ENCODE measurements at places on chromosomes 7 and 10.
A peak's percentile ranks its signal among the peaks of the same experiment; 100 is the strongest.

GRCh38 chr10:69451784-69452251 lies 553 bp downstream of the TSPAN15 start:
- H3K36me3 ChIP-seq, result no peaks in the 10 kb centered on the region
- H3K4me3 ChIP-seq, result peak overlapping the region; percentile 59
- H3K27ac ChIP-seq, result no peak overlapping the region
- H3K27me3 ChIP-seq, result peaks cover 26% of the 10 kb centered on the region
- H3K4me1 ChIP-seq, result peaks cover 5% of the 10 kb centered on the region

GRCh38 chr7:31052841-31053601 lies 913 bp downstream of the ADCYAP1R1 start:
- peaks cover 1% of the 10 kb centered on the region for H3K4me1 ChIP-seq
- H3K27ac ChIP-seq, result no peak overlapping the region
- peaks cover 20% of the 10 kb centered on the region for H3K27me3 ChIP-seq
- no peaks in the 10 kb centered on the region for H3K36me3 ChIP-seq

GRCh38 chr10:96910488-96911395 lies 78.6 kb downstream of the LCOR start:
- no peak overlapping the region for H3K4me3 ChIP-seq
- no peaks in the 10 kb centered on the region for H3K27me3 ChIP-seq
- no peak for DNase-seq
- no peak overlapping the region for H3K27ac ChIP-seq
- no peaks in the 10 kb centered on the region for H3K36me3 ChIP-seq
- H3K4me1 ChIP-seq, result peaks cover 11% of the 10 kb centered on the region

DNA sequence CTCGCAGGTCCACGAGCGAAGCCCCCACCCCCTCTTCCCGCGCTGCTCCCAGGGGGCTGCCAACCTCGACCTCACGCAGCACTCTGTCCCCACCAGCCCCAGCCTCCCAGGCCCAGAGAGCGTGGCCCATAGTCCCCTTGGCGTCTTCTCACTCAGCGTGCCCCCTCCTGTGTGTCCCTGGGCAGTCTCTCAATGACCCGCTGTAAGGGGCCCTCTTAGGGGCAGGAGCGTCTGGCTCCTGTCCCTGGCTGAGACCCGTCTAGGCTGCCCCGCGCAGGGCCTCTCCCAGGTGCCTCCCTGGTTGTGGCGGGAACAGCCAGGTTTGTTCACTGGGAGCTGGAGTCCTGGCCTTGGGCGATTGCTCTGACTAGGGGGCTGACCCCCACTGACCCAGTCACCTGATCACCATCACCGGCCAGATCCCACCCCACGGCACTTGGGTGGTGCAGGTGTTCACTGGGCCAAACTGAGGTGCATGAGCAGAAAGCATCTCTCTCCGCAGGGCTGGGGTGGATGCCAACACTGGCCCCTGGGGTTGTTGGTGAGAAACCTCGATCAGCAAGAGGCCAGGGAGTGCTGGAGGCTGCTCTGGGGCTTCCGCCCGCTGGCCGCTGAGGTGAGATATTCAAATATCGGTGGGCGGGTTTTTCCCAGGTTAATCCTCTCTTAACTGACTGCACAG lies 12.6 kb upstream of the WDFY4 start:
- H3K27me3 ChIP-seq, result no peaks in the 10 kb centered on the region
- no peak for DNase-seq
- H3K36me3 ChIP-seq, result no peaks in the 10 kb centered on the region
- peaks cover 5% of the 10 kb centered on the region for H3K4me1 ChIP-seq
- no peak overlapping the region for H3K27ac ChIP-seq
- no peak overlapping the region for H3K4me3 ChIP-seq

DNA sequence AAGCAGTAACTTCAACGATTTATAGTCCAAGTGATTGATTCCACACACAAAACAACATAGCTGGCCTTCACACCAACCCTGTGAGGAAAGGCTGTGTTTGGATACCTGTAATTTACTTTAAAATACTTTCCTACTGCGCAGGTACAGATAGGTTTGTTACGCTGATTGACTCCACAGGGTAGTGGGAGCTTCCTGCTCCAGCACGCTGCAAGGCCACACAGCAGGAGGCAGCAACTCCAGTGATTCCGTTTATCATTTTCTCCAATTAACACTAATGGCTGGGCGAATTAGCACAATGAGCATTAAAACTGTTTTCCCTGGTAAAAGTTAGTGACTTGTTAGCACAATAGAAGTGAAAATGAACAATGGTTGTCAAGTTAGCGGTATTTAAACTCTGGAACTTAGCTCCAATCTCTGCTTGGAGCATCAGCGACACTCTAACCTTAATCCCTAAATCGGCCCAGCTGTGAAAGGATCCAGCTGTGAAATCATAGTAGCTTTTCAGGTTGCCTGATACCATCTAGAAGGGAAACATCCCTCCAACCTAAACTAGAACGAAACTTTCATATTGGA lies 959 bp downstream of the DCLRE1C start:
- peaks cover 12% of the 10 kb centered on the region for H3K4me1 ChIP-seq
- no peaks in the 10 kb centered on the region for H3K27me3 ChIP-seq
- peak overlapping the region; percentile 56 for H3K4me3 ChIP-seq
- H3K27ac ChIP-seq, result no peak overlapping the region
- no peaks in the 10 kb centered on the region for H3K36me3 ChIP-seq

- H3K4me1 ChIP-seq, result no peaks in the 10 kb centered on the region
- H3K27me3 ChIP-seq, result no peaks in the 10 kb centered on the region
- H3K36me3 ChIP-seq, result no peaks in the 10 kb centered on the region
- no peak for DNase-seq
- H3K4me3 ChIP-seq, result no peak overlapping the region
- no peak overlapping the region for H3K27ac ChIP-seq
These were observed 183.6 kb upstream of the NFE2L3 start for GRCh38 chr7:25968205-25968993.

GRCh38 chr10:13416760-13417159 lies 68.7 kb upstream of the SEPHS1 start:
- H3K36me3 ChIP-seq, result no peaks in the 10 kb centered on the region
- DNase-seq, result no peak
- no peak overlapping the region for H3K4me3 ChIP-seq
- no peaks in the 10 kb centered on the region for H3K4me1 ChIP-seq

- H3K27me3 ChIP-seq, result no peaks in the 10 kb centered on the region
- no peak for DNase-seq
- H3K36me3 ChIP-seq, result no peaks in the 10 kb centered on the region
- no peak overlapping the region for H3K27ac ChIP-seq
- H3K4me3 ChIP-seq, result no peak overlapping the region
These were observed 155.3 kb upstream of the AKR1E2 start for GRCh38 chr10:4670737-4671136.

GRCh38 chr7:92841192-92841591 lies 4.8 kb upstream of the CDK6 start:
- no peak overlapping the region for H3K4me3 ChIP-seq
- peaks cover 10% of the 10 kb centered on the region for H3K27me3 ChIP-seq
- no peaks in the 10 kb centered on the region for H3K36me3 ChIP-seq
- DNase-seq, result no peak
- H3K4me1 ChIP-seq, result no peaks in the 10 kb centered on the region
- H3K27ac ChIP-seq, result no peak overlapping the region

DNA sequence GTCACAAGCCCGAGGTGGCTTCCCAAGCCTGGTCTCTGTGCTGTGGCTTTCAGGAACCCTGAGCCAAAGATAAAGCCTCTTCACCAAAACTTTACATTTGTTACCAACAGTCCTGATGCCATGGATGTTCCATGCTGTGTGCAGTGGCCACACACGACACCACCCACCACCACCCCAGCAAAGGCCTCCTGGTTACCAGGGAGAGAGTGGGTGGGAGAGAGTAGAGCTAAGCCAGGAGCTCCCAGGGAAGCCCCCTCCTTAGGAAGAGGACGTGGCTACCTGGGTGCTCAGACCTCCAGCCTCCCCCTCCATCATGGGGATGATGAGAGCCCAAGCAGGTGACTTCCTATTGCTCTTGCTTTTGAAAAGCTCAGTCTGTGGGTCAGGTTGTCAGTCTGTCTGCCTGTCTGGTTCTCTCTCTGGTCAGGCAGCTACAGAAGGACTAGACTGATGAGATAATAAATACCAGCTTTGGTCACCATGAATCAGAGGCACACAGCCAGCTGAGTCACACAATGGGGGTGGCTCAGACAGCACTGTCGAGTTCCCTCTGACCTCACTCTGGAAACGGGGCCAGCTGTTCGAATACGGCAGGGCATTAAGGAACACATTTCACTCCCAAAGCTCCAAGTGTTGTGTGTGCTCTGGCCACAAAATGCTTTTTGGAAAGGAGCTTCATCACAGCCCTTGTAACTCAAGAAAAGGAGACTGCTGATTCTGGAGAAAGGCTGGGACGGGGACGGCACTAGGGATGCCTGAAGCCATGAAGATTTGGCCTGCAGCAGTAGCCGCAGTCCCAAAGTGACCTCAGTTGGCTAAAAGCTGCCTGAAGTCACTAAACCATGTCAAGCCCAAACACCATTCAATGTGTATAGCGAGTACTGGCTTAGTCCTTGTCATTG lies 166.0 kb downstream of the FANK1 start:
- H3K27ac ChIP-seq, result no peak overlapping the region
- DNase-seq, result no peak
- no peaks in the 10 kb centered on the region for H3K27me3 ChIP-seq
- no peaks in the 10 kb centered on the region for H3K4me1 ChIP-seq

GRCh38 chr7:70776627-70777101 lies 355.3 kb upstream of the GALNT17 start:
- no peak overlapping the region for H3K27ac ChIP-seq
- no peak overlapping the region for H3K4me3 ChIP-seq
- H3K36me3 ChIP-seq, result peaks cover 61% of the 10 kb centered on the region
- H3K4me1 ChIP-seq, result peaks cover 9% of the 10 kb centered on the region

GRCh38 chr7:77293046-77293445 lies 93.4 kb upstream of the FGL2 start:
- no peak overlapping the region for H3K27ac ChIP-seq
- no peaks in the 10 kb centered on the region for H3K27me3 ChIP-seq
- no peaks in the 10 kb centered on the region for H3K4me1 ChIP-seq
- DNase-seq, result no peak
- H3K36me3 ChIP-seq, result no peaks in the 10 kb centered on the region

DNA sequence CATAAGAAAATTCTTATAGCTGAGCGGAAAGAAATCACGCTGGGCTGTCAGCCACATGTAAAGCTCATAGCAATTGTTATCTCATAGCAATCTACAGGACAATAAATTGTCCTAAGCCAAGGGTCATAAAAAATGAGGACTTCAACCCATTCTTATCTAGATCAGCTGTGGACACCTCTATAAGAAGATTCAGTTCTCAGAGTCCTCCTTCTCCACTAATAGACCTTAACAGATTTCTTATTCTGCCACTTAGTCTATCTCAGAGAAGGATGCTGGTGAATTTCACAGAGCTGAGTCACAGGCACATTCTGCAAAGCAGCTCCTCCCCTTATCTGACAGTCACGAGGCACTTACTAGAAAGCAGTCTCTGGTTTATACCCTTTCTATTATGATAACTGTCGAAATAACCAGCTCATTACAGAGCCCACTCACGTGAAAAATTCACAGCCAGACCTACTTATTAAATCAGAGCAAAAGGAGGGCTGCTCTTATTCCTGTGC lies 185.3 kb upstream of the PCLO start:
- H3K4me1 ChIP-seq, result no peaks in the 10 kb centered on the region
- DNase-seq, result no peak
- no peak overlapping the region for H3K27ac ChIP-seq
- H3K4me3 ChIP-seq, result no peak overlapping the region
- H3K27me3 ChIP-seq, result no peaks in the 10 kb centered on the region

GRCh38 chr7:17530741-17531421 lies 232.4 kb downstream of the AHR start:
- no peak for DNase-seq
- no peaks in the 10 kb centered on the region for H3K36me3 ChIP-seq
- H3K4me1 ChIP-seq, result no peaks in the 10 kb centered on the region

- H3K4me1 ChIP-seq, result no peaks in the 10 kb centered on the region
These were observed 66.1 kb downstream of the KCNMA1 start for GRCh38 chr10:77571490-77571889.

GRCh38 chr10:23317416-23317815 lies 27.2 kb downstream of the C10orf67 start:
- H3K4me1 ChIP-seq, result no peaks in the 10 kb centered on the region
- H3K36me3 ChIP-seq, result no peaks in the 10 kb centered on the region
- H3K4me3 ChIP-seq, result no peak overlapping the region
- no peak overlapping the region for H3K27ac ChIP-seq
- H3K27me3 ChIP-seq, result no peaks in the 10 kb centered on the region

- no peak overlapping the region for H3K4me3 ChIP-seq
- H3K36me3 ChIP-seq, result no peaks in the 10 kb centered on the region
- no peaks in the 10 kb centered on the region for H3K4me1 ChIP-seq
- no peak for DNase-seq
These were observed 19.1 kb downstream of the CEP41 start for GRCh38 chr7:130421684-130422083.

DNA sequence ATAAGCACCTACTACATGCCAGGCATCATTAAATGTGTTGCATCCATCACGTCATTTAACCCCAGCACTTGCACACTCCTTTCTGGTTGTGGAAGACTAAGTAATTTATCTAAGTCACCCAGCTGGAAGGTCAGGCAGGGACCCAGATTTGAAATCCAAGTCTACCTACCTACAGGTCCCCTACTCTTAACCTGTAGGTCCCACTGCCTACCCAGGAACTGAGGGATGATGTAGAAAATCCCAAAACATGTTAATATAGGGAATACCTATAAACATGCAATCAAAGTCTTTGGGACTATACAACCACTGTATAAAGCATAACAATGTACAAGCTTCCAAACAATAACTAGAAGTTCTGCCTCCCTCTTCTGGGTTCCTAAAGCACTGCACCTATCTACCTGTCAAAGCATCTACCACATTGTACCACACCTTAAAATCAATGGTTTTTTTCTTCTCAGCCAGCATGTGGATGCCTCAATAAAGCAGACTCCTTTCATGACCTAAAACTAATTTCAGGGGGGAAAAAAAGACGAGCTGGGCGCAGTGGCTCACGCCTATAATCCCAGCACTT lies 5.6 kb downstream of the IL6 start:
- no peak overlapping the region for H3K4me3 ChIP-seq
- no peaks in the 10 kb centered on the region for H3K36me3 ChIP-seq
- H3K4me1 ChIP-seq, result no peaks in the 10 kb centered on the region
- no peak for DNase-seq
- H3K27me3 ChIP-seq, result no peaks in the 10 kb centered on the region
- no peak overlapping the region for H3K27ac ChIP-seq

DNA sequence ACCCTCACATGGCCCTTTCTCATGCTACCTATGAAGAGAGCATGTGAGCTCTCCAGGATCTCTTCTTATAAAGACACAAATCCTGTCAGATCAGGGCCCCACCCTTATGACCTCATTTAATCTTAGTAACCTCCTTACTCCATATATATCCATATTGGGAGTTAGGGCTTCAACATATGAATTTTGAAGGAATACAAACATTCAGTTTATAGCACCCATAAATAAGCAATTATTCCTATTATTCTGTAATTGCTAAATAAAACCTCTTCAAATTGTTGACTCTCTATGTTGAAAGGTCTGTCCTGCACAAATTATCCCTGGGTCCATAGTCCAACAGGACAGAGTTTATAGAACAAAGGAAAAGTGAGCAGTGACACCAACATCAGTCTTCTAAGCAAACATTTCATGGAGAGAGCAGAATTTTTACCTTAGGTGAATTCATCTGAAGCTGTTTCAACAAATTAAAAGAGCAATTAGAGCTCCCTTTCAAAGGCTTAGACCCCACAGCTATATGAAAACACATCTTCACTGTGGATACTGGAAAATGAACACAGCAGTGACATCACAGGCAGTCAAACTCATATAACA lies 12.2 kb downstream of the DOCK4 start:
- H3K4me1 ChIP-seq, result no peaks in the 10 kb centered on the region
- no peaks in the 10 kb centered on the region for H3K27me3 ChIP-seq
- H3K4me3 ChIP-seq, result no peak overlapping the region
- no peaks in the 10 kb centered on the region for H3K36me3 ChIP-seq
- H3K27ac ChIP-seq, result no peak overlapping the region

- H3K27me3 ChIP-seq, result no peaks in the 10 kb centered on the region
- H3K36me3 ChIP-seq, result no peaks in the 10 kb centered on the region
- no peaks in the 10 kb centered on the region for H3K4me1 ChIP-seq
- H3K4me3 ChIP-seq, result no peak overlapping the region
These were observed 67.1 kb downstream of the OAT start for GRCh38 chr10:124351481-124352220.

Data from H1 (cell line).